ENCODE measurements at places on chromosomes 2 and 18. TPM values are rescaled to one million over a fixed set of nuclear protein-coding genes. Genes with fewer than 3 reads are reported as not detected.

DNA sequence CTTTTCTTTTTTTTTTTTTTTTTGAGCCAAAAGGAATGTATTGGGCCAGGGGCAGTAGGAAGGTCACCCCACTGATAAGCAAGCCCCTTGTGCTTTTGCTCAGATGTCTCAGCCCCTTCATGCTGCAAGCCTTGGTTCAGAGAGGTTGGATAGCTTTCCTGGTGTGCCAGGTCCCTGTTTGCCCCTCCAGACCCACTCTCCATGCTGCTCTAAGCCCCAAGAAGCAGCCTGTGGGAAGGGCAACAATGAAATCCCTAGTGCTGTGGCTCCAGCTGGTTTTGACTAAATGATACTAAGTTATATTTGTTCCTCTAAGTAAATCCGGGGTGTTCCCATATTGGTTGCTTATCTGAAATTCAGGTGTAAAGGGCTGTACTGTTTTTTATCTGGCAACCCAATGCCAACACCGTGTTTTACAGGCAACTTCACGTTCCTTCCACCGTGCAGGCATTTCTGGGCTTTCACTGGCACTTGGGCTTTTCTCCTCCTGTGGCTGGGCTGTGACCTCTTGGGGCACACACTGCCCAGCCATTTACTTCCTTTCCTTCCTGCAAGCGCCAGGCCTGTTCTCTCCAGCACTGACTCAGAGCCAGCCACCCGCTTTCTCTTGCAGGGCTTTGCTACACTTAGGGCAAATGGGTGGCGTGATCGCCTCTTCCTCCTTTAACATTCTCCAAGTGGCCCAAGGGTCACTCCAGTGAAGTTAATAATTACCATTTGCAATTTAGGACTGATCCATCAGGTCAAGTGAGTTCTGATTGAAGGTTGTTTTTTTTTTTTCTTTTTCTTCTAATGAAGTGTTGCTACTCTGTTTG lies 21.6 kb downstream of the MERTK start:
- no peak for DNase-seq

DNA sequence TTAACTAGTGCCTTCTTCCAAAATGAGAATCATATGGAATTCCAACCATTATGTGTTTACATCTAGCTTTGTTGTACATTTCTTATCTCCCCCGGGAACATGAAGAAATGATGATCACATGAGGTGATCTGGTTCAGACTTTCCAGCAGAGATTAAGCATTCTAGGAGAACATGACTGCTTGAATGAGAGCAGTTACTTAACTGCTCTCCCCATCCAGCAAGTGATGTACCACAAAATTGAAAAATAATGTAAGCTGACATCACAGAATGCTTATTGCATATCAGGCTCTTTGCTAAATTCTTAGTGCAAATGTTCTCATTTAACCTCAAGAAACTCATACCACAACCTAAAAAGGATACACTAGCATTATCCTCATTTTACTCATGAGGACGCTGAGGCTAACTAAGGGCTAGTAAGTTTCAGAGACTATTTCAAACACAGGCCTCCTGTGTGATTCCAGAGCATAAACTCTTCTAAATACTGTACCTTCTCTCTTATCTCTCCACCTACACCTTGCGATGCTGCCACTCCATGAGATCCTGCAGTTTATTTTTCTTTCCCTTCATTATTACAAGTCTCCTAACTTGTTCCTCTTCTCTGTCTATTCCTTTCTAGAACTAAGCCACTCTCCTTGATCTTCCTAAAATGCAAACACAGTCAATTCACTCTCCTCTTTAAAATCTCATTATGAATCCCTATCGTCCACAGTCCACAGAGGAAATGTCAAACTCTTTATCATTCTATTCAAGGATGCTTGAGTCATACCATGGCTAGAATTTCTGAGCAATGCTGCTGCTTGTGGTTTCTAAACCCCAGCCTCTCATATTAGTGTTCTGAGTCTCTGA lies 1224.8 kb upstream of the ZEB2 start:
- DNase-seq: no peak

CSRNP3 gene
- not detected for total RNA-seq

GRCh38 chr2:24111407-24111901 lies 11.7 kb downstream of the PFN4 start:
- DNase-seq: no peak

DNA sequence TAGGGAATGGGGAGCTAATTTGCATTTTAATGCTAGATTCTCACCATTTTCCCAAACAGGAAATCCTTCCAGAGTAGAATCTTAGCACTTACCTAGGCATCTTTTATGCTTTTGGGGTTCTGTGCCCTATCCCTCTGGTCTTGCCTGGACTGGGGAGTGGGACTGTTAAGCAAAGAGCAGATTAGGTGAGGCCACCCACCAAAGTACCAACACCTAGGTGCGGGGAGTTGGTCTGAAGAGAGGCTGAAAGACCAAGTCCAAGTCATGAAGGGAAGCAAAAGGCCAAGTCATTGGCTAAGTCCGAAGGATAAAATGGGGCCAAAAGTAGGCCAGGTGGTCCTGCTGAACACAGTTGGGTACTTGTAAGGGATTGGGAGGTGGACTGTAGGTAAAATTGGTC lies 86.7 kb downstream of the FAM168B start:
- DNase-seq: no peak

GRCh38 chr18:9691235-9691634 lies 16.9 kb upstream of the RAB31 start:
- DNase-seq: no peak

SNED1 gene
- total RNA-seq: 72.1 TPM

CASP10 gene
- 21.2 TPM for total RNA-seq

DNA sequence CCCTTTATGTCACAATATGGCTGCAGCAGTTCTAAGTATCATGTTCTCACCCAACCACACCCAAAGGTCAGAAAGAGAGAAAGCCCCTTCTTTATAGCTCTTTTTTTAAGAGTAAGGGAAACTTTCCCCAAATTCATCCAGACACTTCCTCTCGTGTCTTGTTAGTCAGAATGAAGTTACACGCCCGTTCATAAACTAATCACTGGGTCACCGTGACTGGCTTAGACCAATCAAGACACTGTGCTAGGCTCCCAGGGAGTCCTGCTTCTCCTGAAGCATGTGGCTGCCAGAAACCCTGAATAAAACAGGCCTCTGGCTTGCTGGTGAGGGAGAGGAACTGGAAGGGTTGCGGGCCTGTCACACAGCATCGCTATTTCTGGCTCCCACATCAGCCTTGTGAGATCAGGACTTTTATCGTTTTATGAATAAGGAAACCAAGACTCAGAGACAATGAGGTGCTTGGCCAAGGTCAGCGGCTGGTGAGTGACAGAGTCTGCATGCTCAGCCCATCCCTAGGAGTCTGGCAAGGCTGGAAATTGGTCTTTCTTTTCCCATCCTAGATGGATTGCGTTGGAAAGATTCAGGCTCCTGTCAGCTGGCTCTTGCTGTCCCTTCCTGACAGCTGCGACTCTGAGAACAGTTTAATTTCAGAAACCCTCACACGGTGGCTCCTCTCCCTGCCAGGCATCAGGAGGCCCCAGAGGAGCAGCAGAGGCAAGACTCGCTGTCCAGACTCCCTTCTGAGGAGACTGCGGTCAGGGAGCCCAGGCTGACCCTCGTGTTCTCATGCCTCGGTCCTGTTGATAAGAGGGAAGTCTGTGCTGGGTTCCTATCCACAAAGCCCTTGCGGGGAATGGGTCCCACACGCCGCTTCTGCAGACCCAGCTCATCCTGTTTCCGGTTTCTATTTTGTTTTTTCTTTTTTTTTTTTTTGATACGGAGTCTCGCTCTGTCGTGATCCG lies 104.5 kb upstream of the TAF1B start:
- DNase-seq: no peak

DNA sequence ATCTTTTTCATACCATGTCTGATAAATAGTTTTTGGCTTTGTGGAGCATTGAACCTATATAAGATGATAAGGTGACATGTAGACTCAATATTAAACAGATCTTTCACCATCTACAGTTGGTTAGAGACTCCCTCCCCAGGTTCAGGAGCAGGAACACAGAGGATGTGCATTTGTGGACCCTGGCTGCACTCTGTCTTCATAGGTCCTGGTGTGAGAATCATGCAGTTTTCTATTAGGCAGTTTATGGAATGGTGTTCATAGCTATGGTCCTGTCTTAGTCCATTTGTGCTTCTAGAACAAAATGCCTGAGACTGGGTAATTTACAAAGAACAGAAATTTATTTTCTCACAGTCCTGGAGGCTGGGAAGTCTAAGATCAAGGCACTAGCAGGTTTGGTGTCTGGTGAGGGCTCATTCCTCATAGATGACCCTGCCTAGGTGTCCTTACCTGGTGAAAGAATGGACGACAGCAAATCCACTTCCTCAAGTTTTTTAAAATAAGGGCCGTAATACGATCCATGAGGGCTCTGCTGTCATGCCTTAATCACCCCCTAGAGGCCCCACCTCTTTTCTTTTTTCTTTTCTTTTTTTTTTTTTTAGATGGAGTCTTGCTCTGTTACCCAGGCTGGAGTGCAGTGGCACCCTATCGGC lies 35.3 kb upstream of the FAM98A start:
- no peak for DNase-seq

PROC gene
- not detected for total RNA-seq

Measured in T-helper 17 cell (primary cell).